HCT116 (cell line): ENCODE measurements at places on chromosomes 5 and 9.

DNA sequence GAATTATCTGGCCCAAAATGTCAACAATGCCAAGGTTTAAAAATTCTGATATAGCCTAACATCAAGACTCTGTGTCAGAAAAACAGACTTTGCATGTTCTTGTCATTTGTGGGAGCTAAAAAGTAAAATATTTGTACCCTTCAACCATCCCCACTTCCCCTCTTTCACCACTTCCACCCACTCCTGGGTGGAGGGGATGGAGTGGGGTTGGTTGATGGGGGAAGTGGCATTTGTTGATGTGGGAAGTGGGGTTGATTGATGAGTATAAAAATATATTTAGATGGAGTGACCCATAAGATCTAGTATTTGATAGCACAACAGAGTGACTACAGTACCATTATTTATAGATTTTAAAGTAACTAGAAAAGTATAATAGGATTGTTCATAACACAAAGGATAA, 55.0 kb upstream of the C9orf72 start:
- no peak for DNase-seq
- H3K27ac ChIP-seq: no peak overlapping the region
- no peaks in the 10 kb centered on the region for H3K36me3 ChIP-seq
- no peaks in the 10 kb centered on the region; the same call in 1 of the 2 replicates for H3K4me1 ChIP-seq
- no peak overlapping the region for H3K4me3 ChIP-seq

DNA sequence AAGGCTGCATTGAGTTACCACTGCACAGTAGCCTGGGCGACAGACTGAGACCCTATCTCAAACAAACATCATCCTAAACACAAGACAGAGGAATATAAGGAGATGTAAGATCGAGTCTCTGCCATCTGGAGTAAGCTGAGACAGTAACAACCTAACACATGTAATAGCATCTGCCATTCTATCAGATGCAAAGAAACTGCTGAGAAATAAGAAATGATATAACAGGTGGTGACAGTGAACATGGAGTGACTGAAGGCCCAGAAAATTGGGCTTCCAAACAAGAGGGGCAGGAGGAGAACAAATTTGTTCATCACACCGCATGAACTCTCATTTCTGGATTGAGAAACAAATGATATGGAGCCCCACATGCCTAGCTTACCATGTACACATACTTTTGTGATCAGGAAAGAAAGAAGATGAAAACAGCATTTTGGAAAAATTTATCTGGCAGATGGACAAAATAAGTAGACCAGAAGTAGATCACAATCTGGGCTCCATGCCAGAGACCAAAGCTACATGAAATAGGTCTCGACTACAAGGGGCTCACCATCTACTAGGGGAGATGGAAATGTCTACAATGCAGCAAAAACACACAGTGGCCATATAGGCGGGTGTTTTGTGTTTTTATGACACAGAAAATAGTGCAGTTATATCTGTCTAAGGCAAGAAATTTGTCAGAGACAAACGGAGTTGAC, 45.5 kb downstream of the ECPAS start:
- H3K4me1 ChIP-seq: no peaks in the 10 kb centered on the region
- H3K27me3 ChIP-seq: no peaks in the 10 kb centered on the region

GRCh38 chr9:87517732-87518131, 20.1 kb downstream of the DAPK1 start:
- H3K27ac ChIP-seq: no peak overlapping the region
- no peaks in the 10 kb centered on the region for H3K36me3 ChIP-seq
- no peak for DNase-seq

GRCh38 chr9:132125361-132125760, 36.5 kb upstream of the NTNG2 start:
- H3K4me1 ChIP-seq: no peaks in the 10 kb centered on the region
- H3K36me3 ChIP-seq: no peaks in the 10 kb centered on the region
- H3K4me3 ChIP-seq: no peak overlapping the region
- H3K27me3 ChIP-seq: peaks cover 55% of the 10 kb centered on the region
- no peak overlapping the region for H3K27ac ChIP-seq
- DNase-seq: no peak

- H3K36me3 ChIP-seq: no peaks in the 10 kb centered on the region
- H3K27ac ChIP-seq: no peak overlapping the region
- no peaks in the 10 kb centered on the region for H3K27me3 ChIP-seq
- no peaks in the 10 kb centered on the region for H3K4me1 ChIP-seq
- DNase-seq: no peak
These were observed 399.9 kb upstream of the ADAMTSL1 start for GRCh38 chr9:18074041-18074440.

DNA sequence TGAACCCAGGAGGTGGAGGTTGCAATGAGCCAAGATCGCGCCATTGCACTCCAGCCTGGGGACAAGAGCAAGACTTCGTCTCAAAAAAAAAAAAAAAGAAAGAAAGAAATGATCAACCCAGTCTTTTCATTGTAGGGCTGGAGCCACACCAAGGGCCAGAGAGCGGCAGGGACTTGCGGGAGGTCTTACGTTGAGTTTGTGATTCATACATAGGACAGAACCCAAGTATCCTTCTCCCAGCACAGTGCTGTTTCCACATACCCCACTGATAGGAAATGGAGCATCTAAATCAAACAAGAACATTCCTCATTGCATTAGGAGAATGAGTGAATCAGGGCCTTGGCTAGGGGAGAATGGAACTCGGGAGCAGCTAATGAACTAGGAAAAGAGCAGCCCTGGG, 3.5 kb upstream of the TNIP1 start:
- no peak for DNase-seq
- H3K4me1 ChIP-seq: peaks cover 32% of the 10 kb centered on the region
- no peak overlapping the region for H3K27ac ChIP-seq
- no peaks in the 10 kb centered on the region for H3K27me3 ChIP-seq
- no peaks in the 10 kb centered on the region for H3K36me3 ChIP-seq

GRCh38 chr5:54462281-54462680, 6.8 kb downstream of the HSPB3 start:
- no peak overlapping the region for H3K4me3 ChIP-seq
- H3K27ac ChIP-seq: no peak overlapping the region
- no peaks in the 10 kb centered on the region for H3K36me3 ChIP-seq
- 0 out of 2 replicates have a peak, but pooled peaks cover 3% of the 10 kb centered on the region for H3K4me1 ChIP-seq

GRCh38 chr5:149323621-149324205, 21.6 kb upstream of the GRPEL2 start:
- no peaks in the 10 kb centered on the region for H3K36me3 ChIP-seq
- DNase-seq: no peak
- H3K4me1 ChIP-seq: peaks cover 13% of the 10 kb centered on the region
- no peak overlapping the region for H3K27ac ChIP-seq
- no peaks in the 10 kb centered on the region for H3K27me3 ChIP-seq

DNA sequence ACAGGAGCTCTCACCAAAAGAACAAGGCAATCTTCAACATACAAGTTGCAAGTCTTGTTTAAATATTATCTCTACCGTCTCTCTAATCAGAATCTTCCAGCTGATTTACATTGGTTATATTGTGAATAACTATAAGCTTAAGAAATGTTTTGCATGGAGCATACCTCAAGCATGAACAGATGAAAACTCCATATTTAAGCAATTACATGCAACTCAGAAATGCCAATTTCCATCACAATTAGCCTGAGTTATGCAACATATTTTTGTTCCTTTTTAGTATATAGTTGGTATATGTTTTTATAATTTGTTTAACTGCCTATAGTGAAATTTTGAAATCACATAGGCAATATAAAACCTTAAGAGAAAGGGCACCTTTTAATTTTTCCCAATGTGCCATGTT, 142.5 kb downstream of the DENND1A start:
- H3K36me3 ChIP-seq: no peaks in the 10 kb centered on the region
- H3K4me3 ChIP-seq: no peak overlapping the region
- no peaks in the 10 kb centered on the region for H3K27me3 ChIP-seq
- no peak overlapping the region for H3K27ac ChIP-seq

- H3K27ac ChIP-seq: no peak overlapping the region
- H3K4me3 ChIP-seq: no peak overlapping the region
- DNase-seq: no peak
- no peaks in the 10 kb centered on the region for H3K36me3 ChIP-seq
These were observed 82.9 kb downstream of the C5orf15 start for GRCh38 chr5:133885566-133885965.

DNA sequence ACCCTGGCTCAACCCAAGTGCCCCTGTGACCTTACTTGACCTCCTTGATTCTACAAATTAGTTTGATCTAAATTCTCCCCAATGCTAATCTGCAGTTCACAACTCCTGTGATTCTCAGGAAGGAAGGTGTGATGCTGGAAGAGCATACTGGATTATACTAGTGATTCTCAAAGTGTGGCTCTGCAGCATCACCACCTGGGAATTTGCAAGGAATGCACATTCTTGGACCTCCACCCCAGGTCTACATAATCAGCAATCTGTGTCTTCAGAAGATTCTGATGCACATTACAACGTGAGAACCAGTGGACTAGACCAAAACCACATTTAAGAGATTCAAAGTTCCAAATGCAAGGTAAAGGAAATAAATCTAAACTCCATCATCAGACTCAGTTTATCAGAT, 198.6 kb downstream of the AGTPBP1 start:
- H3K4me1 ChIP-seq: peaks cover 17% of the 10 kb centered on the region
- H3K27me3 ChIP-seq: no peaks in the 10 kb centered on the region
- no peak overlapping the region for H3K4me3 ChIP-seq
- no peaks in the 10 kb centered on the region for H3K36me3 ChIP-seq
- no peak overlapping the region for H3K27ac ChIP-seq

DNA sequence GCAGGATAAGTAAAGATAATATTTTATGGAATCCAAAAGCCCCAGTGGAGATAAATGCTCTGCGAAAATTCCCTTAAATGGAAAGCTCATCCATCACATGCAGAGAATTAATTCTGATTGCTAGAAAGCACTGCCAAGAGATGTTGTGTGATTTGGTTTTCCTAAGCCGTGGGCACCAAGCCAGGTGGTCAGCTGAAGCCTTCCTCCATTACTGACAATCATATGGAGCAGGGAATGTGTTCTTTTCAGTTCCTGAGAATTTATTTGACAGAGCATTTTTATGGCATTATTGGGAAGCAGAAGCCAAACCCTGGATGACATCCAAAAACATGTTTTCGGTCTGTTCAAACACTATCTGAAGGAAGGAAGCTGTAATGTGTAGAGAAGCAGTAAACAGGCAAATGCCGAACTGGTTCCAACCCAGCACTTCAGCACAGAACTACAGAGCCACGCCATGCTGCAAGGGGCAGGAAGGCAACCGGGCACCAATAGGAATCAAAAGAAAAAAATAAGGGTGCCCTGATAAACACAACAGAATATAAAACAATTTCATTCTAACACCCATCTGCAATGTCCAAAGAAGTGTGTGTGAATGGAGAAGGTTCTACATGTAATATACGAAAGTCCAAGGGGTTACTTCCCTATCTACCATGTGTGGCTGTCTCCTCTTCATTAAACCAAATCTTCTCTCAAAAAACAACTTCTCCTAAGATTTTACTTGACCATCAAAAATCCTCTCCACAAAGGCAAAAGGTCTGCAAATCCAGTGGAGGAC, 12.3 kb downstream of the ARSB start:
- DNase-seq: no peak
- no peaks in the 10 kb centered on the region for H3K27me3 ChIP-seq
- no peak overlapping the region for H3K4me3 ChIP-seq
